ENCODE measurements at places on chromosomes 5 and 9.
A peak's percentile ranks its signal among the peaks of the same experiment; 100 is the strongest.

- DNase-seq, result no peak
- no peak overlapping the region for H3K4me3 ChIP-seq
- no peak overlapping the region for H3K27ac ChIP-seq
- no peaks in the 10 kb centered on the region for H3K27me3 ChIP-seq
These were observed 137.8 kb downstream of the CEMIP2 start for GRCh38 chr9:71630377-71630995.

DNA sequence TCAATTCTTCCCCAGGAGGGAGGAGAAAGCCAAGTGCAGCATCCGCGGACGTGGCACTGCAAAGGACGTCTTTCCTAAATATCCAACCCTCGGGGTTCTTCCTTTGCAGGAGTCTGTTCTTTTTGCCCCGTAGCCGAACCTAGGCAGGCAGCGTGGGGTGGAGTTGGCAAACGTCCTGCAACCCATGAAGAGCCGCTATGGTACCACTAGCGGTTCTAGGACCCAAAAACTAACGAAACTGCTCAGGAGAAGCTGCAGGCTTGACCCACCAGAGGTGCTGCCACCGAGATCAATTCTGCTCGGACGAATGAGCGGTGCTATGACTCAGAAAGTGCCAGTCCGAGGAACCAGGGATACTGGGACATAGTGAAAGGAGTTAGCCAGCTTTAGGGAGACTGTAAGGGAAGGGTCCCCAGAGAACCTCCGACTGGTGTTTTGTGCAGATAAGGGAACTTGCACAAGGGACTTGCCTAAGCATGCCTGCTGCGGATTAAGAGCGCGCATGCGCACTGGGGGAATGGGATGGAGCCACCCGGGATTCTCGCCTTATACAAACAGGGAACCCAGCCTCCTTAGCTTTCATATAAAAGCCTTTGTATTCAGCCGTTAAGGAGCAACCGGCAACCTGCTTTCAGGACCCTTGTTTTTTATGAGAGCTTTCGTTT, 32.7 kb downstream of the ANXA2R start:
- H3K36me3 ChIP-seq, result no peaks in the 10 kb centered on the region
- H3K4me3 ChIP-seq, result peak overlapping the region; percentile 94
- no peaks in the 10 kb centered on the region for H3K27me3 ChIP-seq

DNA sequence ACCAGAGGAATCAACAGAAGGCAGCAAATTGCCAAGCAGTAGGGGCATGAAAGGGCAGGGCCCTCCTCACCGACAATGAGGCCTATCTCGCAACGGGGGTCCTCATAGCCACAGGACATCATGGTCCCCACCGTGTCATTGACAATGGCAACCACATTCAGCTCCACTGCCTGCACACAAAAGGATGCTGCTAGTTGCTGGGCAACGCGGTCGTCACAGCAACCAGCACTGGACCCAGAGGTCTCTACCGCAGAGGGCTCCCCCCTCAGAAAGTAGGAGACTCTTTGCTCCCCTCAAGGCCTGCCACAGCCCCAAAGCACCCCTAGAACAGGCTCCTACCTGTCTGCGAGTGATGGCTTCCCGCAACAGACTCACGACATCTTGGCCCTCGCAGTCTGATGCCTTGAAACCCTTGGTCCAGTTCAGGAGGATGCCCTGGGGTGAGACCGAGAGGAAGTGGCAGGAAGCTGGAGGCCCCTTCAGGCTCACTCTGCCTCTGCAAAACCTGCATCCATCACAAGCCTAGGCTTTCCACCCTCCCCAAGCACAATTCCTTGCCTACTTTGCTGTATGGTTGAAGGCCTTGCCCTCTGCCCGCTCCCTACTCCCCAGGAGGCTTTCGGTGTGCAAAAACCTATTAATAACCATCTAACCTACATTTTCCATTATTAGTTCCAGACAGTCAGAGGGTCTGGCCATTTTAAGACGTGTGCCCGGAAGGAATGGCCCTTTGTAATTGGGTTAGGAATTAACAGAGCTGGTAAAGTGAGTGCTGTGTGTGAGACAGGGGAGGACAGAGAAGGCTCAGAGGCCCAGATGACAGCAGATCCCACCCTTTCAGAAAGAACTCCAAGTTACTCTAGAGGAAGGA, 15.2 kb downstream of the HK3 start:
- H3K4me3 ChIP-seq, result no peak overlapping the region
- no peaks in the 10 kb centered on the region for H3K27me3 ChIP-seq
- no peak for DNase-seq
- H3K27ac ChIP-seq, result peak overlapping the region; percentile 48
- H3K4me1 ChIP-seq, result peaks cover 3% of the 10 kb centered on the region
- H3K36me3 ChIP-seq, result no peaks in the 10 kb centered on the region

GRCh38 chr9:96116275-96117064, 185.5 kb downstream of the HSD17B3 start:
- no peak for DNase-seq
- H3K4me3 ChIP-seq, result no peak overlapping the region
- H3K36me3 ChIP-seq, result no peaks in the 10 kb centered on the region
- H3K27me3 ChIP-seq, result peaks cover 11% of the 10 kb centered on the region
- no peak overlapping the region for H3K27ac ChIP-seq

- H3K36me3 ChIP-seq, result no peaks in the 10 kb centered on the region
- no peaks in the 10 kb centered on the region for H3K27me3 ChIP-seq
- H3K4me3 ChIP-seq, result no peak overlapping the region
- no peaks in the 10 kb centered on the region for H3K4me1 ChIP-seq
- no peak for DNase-seq
These were observed 801.5 kb downstream of the NR2F1-AS1 start for GRCh38 chr5:92779536-92779935.

DNA sequence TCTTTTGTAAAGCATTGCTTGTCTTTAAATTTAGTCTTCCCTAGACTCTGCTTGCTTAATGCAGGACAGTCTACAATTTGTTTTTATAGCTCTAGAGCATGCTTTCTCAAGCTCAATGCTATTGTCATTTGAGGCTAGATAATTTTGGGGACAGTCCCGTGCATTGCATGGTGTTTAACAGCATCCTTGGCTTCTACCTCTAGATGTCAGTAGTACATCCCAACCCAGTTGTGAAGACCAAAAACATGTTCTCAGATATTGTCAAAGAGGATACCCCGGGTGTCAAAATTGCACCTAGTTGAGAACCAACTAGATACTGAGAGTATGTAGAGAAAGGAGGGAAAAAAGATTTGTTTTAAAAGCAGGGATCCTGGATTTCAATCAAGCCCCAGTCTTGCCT, 277.5 kb downstream of the CEMIP2 start:
- H3K27ac ChIP-seq, result no peak overlapping the region
- no peaks in the 10 kb centered on the region for H3K4me1 ChIP-seq
- peaks cover 63% of the 10 kb centered on the region for H3K27me3 ChIP-seq
- H3K4me3 ChIP-seq, result no peak overlapping the region
- no peak for DNase-seq
- H3K36me3 ChIP-seq, result no peaks in the 10 kb centered on the region

DNA sequence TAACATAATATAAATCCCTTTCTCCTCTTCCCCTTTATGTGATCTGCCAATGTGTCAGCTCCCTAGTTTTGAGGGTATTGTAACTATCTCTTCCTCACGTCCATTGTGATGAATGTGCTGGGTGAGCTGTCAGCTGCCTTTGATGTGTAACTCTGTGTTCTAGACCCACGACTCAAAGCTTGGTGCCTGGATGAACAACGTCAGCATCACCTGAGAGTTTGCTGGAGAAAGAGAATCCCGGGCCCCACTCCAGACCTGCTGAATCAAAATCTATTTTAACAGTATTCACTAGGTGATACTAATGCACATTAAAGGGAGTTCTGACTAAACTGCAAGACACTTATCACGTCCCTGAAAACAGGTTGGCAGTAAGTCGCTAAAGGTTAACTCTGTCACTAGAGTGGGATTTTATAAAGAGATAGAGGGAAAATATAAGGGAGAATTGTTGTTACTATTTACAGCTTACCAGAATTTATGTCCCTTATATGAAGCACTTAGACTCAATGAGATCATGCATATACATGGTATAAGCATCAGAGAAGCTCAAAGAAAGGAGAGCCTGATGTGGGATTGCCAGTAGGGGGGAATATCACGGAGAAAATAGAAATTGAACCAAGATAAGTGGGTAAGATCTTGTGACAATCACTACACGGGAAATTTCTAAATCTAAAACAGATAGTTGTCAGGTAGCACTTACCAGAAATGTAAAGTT, 423.8 kb upstream of the SLC30A5 start:
- H3K4me3 ChIP-seq, result no peak overlapping the region
- H3K36me3 ChIP-seq, result no peaks in the 10 kb centered on the region
- DNase-seq, result no peak
- peaks cover 12% of the 10 kb centered on the region for H3K4me1 ChIP-seq

DNA sequence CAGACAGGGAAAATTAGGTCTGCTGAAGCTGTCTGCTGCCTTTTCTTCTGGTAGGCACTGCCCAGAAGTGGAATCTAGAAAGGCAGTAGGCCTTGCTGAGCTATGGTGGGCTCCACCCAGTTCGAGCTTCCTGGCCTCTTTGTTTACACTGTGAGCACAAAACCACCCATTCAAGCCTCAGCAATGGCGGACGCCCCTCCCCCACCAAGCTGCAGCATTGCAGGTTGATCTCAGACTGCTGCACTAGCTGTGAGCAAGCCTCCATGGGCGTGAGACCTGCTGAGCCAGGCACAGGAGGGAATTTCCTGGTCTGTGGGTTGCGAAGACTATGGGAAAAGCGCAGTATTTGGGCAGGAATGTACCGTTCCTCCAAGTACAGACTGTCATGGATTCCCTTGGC, 18.5 kb downstream of the AGTPBP1 start:
- no peaks in the 10 kb centered on the region for H3K27me3 ChIP-seq
- H3K27ac ChIP-seq, result peak overlapping the region; percentile 93
- no peaks in the 10 kb centered on the region for H3K36me3 ChIP-seq
- peak; percentile 91 for DNase-seq

- peak overlapping the region; percentile 50 for H3K27ac ChIP-seq
- no peak overlapping the region for H3K4me3 ChIP-seq
- H3K4me1 ChIP-seq, result no peaks in the 10 kb centered on the region
- H3K36me3 ChIP-seq, result no peaks in the 10 kb centered on the region
- DNase-seq, result no peak
These were observed 235.0 kb downstream of the ROR2 start for GRCh38 chr9:91714874-91715615.

GRCh38 chr9:95215336-95215898, 102.1 kb downstream of the FANCC start:
- no peak for DNase-seq
- H3K4me3 ChIP-seq, result no peak overlapping the region
- H3K4me1 ChIP-seq, result peaks cover 15% of the 10 kb centered on the region
- peak overlapping the region; percentile 67 for H3K27ac ChIP-seq
- H3K27me3 ChIP-seq, result no peaks in the 10 kb centered on the region

DNA sequence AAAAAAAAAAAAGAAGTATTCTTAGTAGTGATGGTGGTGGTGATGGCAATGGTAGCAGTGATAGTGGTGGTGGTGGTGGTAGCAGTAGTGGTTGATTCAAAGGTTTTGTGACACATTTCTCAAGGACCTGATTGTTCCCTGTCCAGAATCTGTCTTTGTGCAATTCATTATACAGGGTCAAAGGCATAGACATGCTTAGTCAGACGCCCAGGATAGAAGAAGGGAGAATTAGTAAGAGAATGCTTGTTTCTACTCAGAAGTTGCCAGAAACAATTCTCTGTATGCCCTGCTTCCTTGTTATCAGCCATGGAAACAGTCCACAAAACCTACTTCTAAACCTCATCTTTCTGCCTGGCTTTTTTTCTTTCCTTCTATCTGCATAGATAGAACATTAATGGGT, 89.4 kb downstream of the SLC44A1 start:
- H3K27ac ChIP-seq, result no peak overlapping the region
- H3K27me3 ChIP-seq, result no peaks in the 10 kb centered on the region
- no peaks in the 10 kb centered on the region for H3K4me1 ChIP-seq
- no peak overlapping the region for H3K4me3 ChIP-seq
- DNase-seq, result no peak

DNA sequence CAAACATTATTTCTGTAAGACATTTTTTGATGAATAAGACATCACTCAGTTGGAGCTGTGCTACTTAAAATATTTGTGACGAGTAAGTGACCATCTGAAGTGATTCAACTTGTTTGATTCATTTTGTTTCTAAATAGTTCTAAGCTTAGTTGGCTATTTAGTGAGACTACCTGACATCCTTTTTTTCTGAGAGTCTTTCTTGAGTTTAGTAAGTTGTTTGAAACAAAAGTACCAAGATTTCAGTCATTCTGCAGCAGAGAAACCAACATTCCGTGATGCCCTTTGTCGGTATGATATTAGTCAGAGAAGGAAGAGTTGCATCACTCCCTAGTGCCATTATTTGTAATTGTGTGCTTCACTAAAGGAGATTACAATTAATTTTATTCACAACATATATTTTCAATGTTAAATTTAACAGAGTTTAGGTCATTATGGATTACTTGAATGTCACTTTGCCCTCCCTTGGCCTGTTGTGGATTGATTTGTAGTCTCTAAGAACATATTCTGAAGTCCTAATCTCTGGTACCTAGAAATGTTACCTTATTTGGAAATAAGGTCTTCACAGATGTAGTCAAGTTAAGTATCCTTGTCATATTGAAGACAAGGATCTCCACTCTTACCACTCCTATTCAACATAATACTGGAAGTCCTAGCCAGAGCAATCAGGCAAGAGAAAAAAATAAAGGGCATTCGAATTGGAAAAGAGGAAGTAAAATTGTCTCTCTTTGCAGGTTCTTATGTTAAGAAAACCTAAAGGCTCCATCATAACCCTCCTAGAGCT, 212.2 kb downstream of the PCSK1 start:
- peaks cover 8% of the 10 kb centered on the region for H3K27me3 ChIP-seq
- H3K4me3 ChIP-seq, result no peak overlapping the region
- DNase-seq, result no peak

GRCh38 chr9:15509931-15510788, 610 bp downstream of the PSIP1 start:
- H3K4me1 ChIP-seq, result peaks cover 70% of the 10 kb centered on the region
- peak overlapping the region; percentile 92 for H3K27ac ChIP-seq

GRCh38 chr9:21171351-21171750, 4.9 kb upstream of the IFNA21 start:
- no peaks in the 10 kb centered on the region for H3K27me3 ChIP-seq
- H3K4me3 ChIP-seq, result no peak overlapping the region
- H3K36me3 ChIP-seq, result no peaks in the 10 kb centered on the region
- no peak overlapping the region for H3K27ac ChIP-seq

- H3K27ac ChIP-seq, result no peak overlapping the region
- DNase-seq, result no peak
- no peaks in the 10 kb centered on the region for H3K27me3 ChIP-seq
- no peaks in the 10 kb centered on the region for H3K4me1 ChIP-seq
These were observed 28.6 kb downstream of the FKBP15 start for GRCh38 chr9:113192455-113192854.

DNA sequence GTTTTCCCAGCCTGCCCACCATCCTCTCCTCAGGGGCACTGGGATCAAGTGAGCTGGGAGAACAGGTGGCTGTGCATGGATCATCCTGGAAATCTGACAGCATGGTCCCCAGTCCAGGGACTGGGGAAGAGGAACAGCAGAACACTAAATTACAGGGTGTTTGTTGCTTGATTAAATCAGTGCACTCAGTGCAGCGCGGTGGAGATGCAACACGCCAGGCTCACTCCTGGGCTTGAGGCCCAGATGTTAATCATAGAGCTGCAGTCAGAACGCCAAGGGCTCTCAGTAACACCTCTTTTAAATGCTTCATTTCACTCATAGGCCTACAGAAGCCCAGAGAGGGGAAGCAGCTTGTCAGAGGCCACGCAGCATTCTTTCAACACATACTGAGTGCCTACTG, 14.2 kb upstream of the LARP1 start:
- no peak overlapping the region for H3K4me3 ChIP-seq
- H3K27ac ChIP-seq, result no peak overlapping the region
- no peak for DNase-seq
- H3K4me1 ChIP-seq, result no peaks in the 10 kb centered on the region
- H3K36me3 ChIP-seq, result no peaks in the 10 kb centered on the region
- H3K27me3 ChIP-seq, result no peaks in the 10 kb centered on the region
